Activated CD4-positive, alpha-beta T cell treated with anti-CD3 and anti-CD28 coated beads, Interleukin-2, amount 50 U/mL, for 24 hours (primary cell): ENCODE measurements at places on chromosomes 5 and 9.

DNA sequence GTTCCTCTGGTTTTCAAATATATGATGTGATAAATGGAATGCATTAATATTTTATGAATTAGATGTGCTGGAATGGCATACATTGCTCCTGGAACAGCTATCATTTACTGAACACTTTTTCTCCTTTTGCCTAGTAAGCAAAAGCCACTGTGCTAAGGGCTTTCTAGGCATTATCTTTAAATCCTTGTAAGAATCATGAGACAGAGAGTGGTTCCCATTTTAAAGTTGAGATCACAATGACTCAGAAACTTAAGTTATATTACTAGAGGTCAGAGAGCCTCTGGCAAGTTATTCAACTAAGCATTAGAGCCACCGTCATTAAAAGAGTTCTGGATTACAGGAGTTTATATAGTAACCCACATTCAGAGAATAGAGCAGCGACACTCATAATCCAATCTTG lies 26.7 kb upstream of the FSD1L start:
- DNase-seq, result no peak

DNA sequence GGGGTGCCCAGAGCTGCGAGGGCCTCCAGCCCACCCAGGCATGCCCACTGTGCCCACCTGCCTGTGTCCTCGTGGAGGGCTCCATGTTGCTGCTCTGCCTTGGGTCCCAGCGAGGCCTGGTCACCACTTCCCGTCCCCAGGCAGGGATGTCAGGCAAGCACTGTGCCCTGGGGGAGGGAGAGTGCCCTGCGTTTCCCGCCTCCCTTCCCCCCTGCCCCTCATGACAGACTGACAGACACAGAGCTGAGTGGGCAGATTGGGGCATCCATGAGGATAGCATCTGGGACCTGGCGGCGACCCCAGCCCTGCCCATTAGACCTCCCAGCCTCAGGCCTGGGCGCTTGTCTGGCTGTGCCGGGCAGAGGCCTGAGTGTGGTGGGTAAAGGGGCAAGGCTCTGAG lies 56.9 kb downstream of the KCNT1 start:
- DNase-seq, result no peak

DNA sequence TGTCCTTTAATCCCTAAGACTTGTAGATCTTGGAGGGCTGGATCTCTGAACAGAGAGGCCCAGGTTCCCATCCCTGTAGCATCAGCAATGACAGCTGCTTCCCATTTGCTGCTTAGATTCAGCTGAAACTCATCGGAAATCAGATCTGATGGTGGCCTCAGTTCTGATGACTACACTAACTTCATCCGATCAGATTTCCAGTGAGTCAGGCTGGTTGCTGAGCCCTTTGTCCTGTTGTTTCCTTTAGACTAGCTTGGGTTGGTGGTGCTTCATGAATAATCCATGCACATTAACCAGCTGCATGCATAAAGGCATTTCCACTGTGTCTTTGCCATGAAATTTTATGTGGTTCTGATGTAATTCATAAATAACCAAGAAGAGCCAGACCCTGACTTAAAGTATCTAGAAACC lies 195.2 kb upstream of the TUT7 start:
- no peak for DNase-seq

- no peak for DNase-seq
These were observed 176.9 kb upstream of the SLC12A2 start for GRCh38 chr5:127906562-127907204.

DNA sequence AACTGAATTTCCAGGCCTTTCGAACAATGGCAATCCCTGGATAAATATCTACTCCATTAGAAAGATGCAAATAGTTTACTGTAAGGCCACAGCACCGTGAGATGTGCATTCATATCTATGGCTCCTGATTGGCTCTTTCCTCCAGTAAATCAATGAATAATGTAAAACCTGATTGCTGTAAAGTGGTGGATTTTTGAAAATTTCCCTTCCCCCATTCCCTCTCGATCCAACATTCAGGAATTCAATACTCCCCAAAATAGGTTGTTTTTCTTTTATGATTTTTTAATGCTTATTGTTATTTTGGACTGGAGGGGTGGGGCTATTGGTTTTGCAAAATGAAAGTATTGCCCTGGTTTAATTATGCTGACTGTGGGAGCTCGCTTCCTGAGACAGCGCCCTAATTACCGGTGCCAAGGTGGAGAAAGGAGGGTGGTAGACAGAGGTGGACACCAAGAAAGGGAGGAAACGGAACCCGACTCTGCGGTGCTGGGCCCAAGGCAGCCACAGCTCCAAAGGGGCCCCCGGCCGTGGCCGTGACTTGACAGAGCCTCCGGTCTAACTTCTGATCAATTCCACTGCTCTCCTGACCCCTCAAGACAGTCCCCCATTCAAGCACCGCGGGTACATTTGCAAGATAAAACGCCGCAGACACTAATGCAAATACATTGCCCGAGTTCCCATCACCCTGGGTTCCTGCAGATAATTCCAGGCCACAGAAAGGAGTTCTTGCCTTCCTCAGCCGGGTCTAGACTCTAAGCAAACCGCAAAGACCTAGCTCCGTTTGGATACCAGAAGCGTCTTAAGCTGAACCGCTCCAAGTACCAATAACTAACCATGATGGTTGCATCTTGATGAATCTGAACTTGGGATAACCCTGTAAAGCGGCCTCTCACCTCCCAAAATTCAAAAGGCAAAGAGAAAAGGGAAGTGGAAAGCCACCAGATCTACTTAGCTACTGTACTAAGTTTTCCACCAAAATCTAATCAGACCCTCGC lies 211.2 kb downstream of the MEF2C start:
- no peak for DNase-seq
